ENCODE measurements at places on chromosomes 16 and 17.
A peak's percentile ranks its signal among the peaks of the same experiment; 100 is the strongest.

GRCh38 chr17:65070620-65071019 is 14.1 kb upstream of the GNA13 start:
- DNase-seq: no peak

GRCh38 chr16:81310045-81310644 is 4.6 kb upstream of the GAN start:
- DNase-seq: no peak

DNA sequence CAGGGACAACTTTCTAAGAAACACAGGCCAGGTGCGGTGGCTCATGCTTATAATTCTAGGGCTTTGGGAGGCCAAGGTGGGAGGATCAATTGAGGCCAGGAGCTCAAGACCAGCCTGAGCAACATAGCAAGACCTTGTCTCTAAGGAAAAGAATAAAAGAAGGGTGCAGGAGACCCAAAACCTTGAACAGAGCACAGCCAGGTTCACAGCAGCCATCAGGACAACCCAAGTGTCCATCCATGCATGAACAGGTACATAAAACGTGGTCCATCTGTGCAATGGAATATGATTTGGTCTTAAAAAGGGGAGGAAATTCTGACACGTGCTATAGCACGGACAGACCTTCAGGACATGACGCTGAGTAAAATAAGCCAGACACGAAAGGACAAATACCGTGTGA is 91.0 kb downstream of the PGS1 start:
- DNase-seq: no peak

GRCh38 chr17:76038050-76038449 is 10.9 kb upstream of the EVPL start:
- no peak for DNase-seq

- no peak for DNase-seq
These were observed 1.7 kb downstream of the GINS2 start for GRCh38 chr16:85686912-85687591.

- DNase-seq: no peak
These were observed 219.3 kb downstream of the XYLT1 start for GRCh38 chr16:17251496-17251895.

- no peak for DNase-seq
These were observed 38.2 kb downstream of the CBFA2T3 start for GRCh38 chr16:88938777-88939244.

- no peak for DNase-seq
These were observed 56.5 kb downstream of the KSR1 start for GRCh38 chr17:27512511-27513346.

DNA sequence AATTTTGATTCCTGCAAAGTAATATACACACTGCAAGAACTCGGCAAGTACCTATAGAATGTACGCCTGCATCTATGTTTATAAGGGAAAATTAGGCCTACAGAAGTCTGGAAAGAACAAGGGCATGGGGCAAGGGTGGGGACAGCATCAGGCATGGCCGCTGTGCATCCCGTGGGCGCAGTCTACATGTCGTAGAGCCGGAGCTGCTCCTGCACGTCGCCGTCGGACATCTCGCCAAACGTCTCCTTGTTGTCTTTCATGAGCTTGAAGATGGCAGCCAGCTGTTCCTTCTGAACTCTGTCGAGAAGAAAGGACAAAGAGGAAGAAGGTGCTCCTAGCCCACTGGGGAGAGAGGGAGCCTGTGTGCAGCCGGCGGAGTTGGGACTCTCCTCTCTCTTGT is 33.4 kb downstream of the MXRA7 start:
- DNase-seq: no peak

DNA sequence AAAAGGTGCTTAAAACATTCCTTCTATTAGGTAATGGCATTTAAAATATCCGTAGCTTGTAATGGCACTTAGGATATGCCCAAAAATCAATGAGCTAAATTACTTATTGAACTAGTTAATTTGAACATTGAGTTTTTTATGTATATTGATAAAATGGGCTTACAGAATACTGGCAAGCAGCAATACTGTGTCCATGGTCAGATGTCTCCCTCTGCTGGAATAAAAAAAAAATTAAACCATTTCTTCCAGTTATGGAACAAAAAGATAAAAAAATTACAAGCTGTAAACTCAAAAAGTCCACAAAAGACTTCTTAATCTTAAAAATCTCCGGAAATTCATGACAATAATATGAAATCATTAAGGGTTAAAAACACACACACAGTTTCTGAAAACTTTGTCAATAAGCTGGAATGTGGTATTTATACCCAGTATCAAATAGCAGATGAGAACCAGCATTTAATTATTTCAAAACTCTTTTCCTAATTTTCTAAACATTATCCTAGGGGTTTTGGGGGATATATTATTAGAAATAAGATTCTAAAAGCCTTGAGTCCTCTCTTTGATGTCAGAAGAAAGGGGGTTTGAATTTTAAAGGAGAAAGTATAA is 21.5 kb upstream of the PSMD7 start:
- DNase-seq: peak; percentile 4

DNA sequence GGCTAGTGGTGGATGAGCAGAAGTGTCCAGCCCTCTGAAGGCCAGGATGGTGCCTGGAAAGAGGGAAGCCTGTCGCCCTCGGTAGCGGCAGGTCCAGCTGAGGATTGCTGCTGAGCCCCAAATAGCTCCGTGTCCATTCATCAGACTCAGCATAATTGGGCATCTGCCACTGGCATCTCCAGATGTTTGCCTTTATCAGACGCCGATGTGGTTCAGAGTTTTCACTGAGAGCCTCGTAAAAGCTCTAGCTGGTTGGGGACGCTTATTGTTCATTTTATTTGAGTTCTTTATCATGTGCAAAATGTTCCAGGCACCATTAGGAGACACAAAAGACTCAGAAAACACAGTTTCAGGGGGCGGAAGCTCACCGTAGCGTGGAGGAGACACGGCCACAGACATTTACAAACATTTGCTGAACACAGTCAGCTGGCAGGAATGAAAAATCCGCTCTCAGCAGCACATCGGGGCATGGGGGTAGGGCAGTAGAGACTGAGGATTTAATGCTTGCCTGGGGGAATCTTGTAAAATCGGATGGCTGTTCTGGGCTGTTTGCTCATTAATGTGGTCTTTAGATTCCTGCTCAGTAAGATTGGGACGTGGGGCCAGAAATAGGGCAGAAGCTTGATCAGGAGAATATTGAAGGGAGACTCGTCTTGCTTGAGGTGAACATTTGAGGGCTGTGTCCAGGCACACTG is 41.7 kb downstream of the SMPD3 start:
- no peak for DNase-seq

GRCh38 chr17:31067691-31068184 is 27.0 kb upstream of the NF1 start:
- no peak for DNase-seq

GRCh38 chr16:89001117-89002027 is 24.4 kb upstream of the CBFA2T3 start:
- no peak for DNase-seq

- no peak for DNase-seq
These were observed 130.8 kb downstream of the FOXL1 start for GRCh38 chr16:86709103-86709502.

DNA sequence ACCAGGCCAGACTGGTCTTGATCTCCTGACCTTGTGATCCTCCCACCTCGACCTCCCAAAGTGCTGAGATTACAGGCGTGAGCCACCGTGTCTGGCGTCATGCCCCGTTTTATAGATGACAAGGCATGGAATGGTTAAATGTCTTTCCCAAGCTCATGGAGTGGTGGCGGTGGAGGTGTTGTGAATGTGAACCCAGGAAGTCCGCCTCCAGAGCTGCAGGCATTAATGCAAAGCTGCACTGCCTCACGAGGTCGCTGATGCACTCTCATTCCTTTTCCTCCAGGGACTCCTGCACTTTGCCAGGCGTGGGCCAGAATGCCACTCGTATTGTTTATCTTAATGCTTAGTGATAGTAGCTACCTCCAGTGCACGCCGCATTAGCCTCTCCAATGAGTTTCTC is 149.6 kb downstream of the WWOX start:
- DNase-seq: no peak

DNA sequence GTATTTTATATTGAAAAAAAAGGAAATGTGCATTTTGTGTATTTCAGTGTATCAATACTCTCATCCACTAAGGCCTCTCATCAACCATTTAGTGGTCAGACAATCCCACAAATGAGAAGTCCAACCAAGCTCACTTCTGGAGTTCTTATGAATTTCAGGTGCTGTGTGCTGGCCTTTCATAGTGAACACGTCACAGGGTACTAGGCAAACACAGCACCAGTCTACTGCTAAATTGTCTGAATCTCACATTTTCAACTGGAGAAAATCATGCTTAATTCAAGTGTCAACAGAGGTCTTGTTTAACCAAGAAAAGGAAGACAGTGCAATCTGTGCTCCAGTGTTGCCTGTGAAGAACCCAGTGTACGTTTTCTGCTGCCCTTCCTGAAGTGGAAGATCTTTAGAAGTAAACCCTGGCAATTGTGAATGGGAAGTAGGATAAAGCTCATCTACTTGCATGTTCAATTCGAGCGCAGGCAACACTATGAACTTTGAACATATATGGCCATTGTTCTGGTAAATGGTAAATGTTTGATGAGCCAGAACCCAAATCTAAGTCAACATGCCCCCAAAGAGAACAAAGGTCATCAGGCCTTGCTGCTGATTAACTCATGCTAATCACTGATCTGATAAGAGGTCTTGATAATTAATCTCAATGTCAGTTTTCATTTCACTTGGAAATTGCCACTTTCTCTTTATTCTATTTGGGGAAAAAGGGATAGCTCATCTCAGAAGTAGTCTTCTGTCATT is 439.2 kb upstream of the SOX9 start:
- DNase-seq: no peak

GRCh38 chr17:67289181-67289876 is 44.3 kb upstream of the HELZ start:
- peak; percentile 12 for DNase-seq

DNA sequence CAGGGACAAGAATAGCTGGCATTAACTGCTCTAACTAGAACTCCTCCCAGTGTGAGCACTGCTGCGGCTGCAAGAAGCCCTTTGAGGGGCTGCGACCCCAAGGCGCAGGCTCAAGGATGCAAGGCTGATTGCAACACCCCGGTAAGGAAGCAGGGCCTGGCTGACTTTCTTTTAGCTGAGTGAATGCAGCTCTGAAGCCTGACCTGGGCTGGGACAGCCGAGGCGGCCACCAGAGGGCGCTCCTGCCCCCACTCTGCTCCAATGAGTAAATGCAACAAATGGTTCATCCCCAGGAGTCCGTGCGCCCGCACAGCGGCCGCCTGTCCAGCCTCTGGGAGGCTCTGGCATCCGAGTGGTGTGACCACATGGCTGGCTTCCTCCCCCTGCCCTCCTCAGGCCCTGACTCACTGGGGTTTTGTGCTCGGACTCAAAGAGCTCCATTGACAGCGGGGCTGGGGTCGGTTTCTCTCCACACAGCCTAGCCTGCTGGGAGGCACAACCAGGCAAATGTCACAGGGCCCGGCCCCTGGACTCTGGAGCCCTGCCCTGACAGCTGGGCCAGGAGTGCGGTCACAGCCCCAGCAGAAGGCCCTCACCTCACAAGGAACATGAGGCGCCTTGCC is at the start of gene SMIM5:
SMIM5 (plus strand) TSS at position 572 of the 623 bp plus-strand sequence. CDS start 6,768 bp downstream, outside the sequence.
- DNase-seq: peak; percentile 50

- no peak for DNase-seq
These were observed 580 bp downstream of the BCAR1 start for GRCh38 chr16:75250809-75251279.

DNA sequence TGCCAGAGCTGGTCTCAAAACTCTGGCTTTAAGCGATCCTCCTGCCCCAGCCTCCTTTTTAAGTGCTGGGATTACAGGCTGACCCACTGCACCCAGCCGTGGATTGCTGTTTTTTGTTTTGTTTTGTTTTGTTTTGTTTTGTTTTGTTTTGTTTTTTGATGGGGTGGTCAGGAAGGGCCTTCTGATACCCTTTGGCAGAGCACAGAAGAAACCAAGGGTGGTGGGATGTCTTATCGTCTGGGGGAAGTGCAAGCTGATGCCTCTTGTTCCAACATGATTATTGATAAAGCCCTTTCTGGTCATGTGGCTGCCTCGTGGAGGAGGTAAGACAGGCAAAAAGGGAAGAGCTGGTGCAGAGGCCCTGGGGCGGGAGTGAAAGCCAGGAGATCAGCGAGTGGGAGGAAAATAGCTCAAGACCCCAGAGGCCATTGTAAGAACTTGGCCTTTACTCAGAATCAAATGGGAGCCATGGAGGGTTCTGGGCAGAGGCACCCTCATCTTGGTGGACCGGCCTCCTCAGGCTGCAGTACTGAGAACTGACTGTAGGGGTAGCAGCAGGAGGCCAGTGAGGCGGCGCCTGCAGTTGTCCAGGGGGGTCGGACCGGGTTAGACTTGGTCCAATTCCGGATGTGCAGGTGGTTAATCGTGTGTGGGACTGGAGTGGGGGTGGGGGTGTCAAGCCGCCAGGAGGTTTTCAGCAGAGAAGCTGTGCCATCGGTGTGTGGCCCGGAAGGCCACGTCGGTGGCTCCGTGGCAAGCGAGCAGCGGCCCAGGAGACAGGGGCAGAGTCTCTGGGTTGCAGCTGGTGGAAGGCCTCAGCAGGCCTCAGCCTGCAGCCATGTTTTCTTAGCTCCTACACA is 84.4 kb upstream of the GSE1 start:
- no peak for DNase-seq

DNA sequence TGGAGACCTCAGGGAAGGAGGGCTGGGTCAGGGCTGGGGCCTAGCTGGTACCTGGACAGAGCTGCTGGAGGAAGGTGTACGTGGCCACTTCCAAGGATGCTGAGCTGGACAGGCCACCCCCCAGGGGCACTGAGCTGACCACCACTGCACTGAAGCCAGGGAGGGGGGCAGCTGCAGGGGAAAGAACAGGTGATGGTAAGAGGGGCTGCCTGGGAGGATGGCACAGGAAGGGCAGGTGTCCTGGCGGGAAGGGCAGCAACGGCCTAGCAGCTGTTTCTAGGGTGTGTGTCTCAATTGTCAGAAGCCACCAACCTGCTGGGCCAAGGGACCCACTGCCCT is 1.8 kb downstream of the GALK1 start:
- no peak for DNase-seq

GRCh38 chr17:34847938-34848337 is 113.3 kb downstream of the CCT6B start:
- DNase-seq: no peak

GRCh38 chr16:56278196-56278855 is 87.0 kb downstream of the GNAO1 start:
- DNase-seq: no peak
